ENCODE measurements at places on chromosomes 12 and 14. TPM values are rescaled to one million over a fixed set of nuclear protein-coding genes. Genes with fewer than 3 reads are reported as not detected.
A peak's percentile ranks its signal among the peaks of the same experiment; 100 is the strongest.

The LUM gene
- total RNA-seq: 170 TPM

The GALNT9 gene
- not detected for total RNA-seq

The PLBD1 gene
- total RNA-seq: 35.7 TPM

The RBM19 gene
- total RNA-seq: 30.4 TPM

The CBX5 gene
- total RNA-seq: 35.2 TPM

The CCDC197 gene
- not detected for total RNA-seq

GRCh38 chr12:28938056-28938455 lies 211.0 kb upstream of the FAR2 start:
- DNase-seq: no peak

- no peak for DNase-seq
Measured at GRCh38 chr12:68762691-68763090, 16.7 kb downstream of the SLC35E3 start.

DNA sequence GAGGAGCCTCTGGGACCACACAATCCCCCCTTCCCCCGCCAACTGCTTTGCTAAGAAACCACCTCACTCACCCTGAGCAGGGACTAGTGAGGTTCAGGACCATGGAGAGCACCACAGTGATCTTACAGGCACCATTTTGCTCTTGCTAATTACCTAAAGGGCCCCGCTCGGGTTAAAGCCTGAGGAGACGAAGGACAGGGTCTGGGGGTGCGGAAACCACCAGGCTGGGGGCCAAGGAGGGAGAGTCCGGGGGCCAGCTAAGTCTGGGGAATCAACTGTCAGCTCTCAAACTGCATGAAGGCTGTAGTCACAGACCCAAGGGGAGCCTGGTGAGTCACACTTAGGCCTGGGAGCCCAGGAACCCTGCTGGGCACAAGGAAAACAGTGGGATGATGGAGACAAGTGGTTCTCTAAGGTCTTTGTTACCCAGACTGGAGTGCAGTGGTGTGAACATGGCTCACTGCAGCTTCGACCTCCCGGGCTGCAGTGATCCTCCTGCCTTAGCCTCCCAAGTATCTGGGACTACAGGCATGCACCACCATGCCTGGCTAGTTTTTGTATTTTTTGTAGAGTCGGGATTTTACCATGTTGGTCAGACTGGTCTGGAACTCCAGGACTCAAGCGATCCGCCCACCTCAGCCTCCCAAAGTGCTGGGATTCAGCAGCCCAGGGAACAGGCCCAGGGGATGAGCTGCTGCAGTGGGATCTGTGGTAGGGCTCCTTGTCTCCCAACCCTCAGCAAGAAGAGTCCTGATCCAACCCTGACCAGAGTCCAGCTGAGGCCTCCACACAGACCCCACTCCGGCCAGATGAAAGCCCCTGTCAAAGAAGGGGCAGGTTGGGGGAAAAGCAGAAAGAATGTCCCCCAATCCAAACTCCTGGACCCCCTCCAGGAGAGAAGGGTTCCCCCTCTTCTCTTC lies 98.8 kb downstream of the CALM1 start:
- DNase-seq: peak; percentile 55

DNA sequence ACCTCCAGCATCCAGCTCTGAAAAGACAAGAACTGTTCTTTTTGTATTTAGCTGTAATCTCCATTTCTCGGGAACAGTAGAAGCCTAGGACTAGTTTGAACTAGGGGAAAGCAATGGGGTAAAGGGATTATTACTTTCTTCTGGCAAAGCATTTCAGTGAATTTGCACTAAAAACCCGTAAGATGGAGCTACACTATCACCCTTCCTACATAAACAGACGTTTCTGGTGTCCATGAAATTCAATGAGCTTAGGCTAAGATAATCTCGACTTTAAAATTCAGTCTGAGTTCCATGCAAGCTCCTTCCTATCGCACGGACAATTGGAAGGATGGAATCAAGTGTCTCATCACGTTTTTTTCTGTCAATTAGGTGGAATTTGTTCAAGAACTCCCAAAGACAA lies 24.0 kb downstream of the ACSM4 start:
- no peak for DNase-seq

DNA sequence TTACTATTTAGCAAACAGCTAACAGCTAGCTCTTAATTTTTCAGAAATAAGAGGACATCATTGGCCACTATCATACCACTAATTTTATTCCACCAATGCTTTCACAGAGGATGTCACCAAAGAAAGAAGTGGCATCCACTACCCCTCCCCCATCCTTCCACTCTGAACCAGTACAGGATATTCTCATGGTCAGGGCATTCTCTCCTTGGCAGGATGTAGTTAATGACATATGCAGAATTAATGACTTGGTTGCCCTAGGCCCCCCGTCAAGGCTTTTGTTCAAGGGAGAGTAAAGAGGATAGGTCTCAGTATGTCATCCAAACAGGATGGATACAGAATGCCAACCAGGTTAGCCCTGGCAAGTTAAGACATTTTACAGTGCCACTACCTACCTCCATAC lies 18.9 kb upstream of the NUP107 start:
- DNase-seq: no peak

GRCh38 chr12:20194171-20194570 lies 174.2 kb upstream of the PDE3A start:
- DNase-seq: no peak

DNA sequence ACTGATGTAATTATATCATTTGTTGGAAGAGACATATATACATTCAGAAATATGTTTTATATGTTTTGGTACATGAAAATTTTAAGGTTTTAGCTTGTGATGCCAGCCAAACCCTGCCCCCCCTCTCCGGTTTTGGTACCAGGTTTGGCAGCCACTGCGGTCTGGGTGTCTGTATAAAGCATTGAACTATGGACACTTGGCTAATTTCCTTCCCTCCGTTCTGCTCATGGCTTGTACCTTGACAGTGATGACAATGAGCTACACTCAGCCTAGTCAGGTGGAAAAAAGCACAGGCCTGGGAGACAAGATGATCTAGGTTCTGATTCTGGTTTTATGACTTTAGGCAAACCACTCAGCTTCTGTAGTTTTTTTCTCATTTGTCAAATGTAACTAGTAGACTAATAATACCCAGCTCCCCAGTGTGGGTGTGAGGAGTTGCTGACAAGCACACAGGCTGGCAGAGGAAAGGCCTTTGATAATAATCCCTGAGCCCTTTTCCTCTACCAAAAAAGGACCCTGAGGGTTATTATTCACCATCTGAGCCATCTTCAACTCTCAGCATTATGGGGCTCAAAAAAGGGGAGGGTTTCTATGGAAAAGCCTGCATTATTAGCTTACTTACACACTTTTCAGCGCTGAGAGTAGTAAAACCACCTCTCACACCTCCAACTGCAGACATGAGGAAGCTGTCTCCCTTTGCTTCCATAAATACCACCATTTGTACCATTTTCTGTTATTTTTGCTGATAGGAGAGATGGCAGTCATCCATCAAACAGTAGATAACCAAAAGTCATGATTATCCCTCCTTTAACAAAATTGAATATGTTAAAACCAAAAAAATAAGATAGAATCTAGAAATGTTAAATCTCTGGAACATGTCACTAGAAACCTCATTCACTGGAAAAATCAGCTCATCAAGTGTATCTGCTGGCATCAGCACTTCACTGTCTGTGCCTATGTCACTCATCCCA lies 76.3 kb upstream of the PSMC1 start:
- no peak for DNase-seq

DNA sequence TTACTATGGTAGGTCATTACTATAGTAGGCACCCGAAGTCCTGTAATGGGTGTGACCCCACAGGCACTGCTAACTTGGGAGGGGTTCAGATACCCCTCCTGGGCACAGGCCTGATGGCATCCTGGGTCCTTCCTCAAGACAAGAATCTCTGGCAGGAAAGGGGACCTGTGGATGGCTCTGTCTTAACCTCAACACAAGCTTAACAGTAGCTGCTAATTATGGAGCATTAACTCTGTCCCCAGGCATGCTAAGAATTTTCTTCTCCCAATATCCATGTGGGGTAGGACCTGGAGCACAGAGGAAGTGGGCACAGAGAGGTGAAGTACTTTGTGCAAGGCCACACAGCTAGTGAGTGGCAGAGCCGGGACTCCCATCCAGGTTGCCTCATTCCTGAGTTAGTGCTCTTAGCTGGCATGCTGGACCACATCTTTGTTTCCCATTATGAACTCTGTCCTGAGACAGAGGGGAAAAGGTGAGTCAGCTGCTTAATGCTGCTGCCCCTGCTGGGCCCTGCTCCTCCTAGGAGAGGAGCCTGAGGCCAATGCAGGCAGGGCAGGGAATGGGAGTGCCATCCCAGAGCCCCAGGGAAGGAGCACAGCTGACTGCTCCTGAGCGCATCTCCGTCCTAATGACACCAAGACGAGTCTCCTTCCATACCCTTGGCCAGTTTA lies 32.1 kb downstream of the GALNT16 start:
- peak; percentile 68 for DNase-seq
